Mesenteric fat pad (tissue), 1 donor: ENCODE measurements at places on chromosomes 12 and 14.

DNA sequence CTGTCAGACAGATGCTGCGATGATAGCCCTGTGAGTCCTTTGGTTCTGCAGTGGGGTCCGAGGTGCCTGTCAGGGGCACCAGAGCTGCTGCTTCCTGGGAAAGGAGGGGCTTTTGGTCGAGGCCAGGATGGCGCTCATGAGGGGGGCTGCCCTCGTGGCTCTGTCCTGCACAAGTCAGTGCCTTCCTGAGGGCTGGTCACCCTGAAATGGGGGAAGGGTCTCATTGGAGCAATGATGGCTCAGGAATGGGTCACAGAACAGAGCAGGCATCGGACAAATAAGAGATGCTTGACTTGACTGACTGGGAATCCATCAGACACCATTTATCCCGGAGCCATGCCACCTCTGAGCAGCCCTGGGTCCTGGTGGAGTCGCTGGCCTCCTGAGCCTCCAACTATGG is 121.9 kb downstream of the ADGRD1 start:
- DNase-seq: no peak

DNA sequence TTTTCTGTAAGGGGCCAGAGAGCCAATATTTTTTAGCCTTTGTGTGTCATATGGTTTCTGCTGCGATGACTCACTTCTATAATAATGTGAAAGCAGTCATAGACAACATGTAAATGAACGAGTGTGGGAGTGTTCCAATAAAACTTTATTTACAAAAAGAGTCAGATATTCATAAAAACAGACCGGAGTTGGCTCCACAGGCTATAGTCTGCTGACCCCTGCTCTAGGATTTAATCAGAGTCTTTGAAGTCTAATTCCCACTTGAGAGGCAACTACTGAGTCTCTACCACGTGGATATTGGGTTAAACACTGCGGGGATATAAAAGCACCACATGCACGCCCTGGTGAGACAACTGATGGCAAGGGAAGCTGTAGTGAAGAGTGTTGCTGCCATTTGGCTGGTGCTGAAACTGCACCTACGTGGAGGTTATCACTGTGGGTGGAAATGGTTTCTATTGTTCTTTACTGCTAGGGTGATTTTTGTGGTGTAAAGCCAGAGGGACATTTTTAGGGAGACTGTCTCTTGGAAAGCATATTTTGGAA is 3.6 kb upstream of the NINJ2 start:
- no peak for DNase-seq

- DNase-seq: no peak
Observed at GRCh38 chr14:67387195-67387594, 24.8 kb downstream of the PLEK2 start.

GRCh38 chr12:46103559-46104383 is 113.4 kb upstream of the SCAF11 start:
- DNase-seq: no peak

DNA sequence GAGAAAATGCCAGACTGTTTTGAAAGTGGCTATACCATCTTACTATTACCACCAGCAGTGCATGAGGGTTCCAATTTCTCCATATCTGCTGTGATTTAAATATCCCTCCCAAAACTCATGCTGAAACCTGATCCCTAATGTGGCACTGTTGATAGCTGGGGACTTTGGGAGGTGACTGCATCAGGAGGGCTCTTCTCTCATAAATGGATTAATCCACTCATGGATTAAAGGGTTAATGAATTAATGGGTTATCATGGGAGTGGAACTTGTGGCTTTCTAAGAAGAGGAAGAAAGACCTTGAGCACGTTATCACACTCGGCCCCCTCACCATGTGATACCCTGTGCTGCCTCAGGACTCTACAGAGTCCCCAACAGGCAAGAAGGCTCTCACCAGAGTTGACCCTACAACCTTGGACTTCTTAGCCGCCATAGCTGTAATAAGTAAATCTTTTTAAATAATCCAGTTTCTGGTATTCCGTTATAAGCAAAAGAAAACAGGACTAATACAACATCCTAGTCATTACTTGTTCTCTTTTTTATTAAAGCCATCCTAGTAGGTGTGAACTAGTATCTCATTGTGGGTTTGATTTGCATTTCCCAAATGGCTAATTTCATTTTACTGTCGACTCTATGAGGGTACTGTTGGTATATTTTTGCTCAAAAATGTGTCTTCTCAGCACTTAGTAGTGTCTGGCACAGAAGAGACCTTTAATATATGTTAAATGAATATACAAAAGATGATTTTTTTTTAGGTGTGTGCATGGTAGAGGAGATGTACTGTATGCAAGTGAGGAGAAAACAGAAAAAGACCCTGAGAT is 14.3 kb downstream of the PPP1R12A start:
- no peak for DNase-seq

DNA sequence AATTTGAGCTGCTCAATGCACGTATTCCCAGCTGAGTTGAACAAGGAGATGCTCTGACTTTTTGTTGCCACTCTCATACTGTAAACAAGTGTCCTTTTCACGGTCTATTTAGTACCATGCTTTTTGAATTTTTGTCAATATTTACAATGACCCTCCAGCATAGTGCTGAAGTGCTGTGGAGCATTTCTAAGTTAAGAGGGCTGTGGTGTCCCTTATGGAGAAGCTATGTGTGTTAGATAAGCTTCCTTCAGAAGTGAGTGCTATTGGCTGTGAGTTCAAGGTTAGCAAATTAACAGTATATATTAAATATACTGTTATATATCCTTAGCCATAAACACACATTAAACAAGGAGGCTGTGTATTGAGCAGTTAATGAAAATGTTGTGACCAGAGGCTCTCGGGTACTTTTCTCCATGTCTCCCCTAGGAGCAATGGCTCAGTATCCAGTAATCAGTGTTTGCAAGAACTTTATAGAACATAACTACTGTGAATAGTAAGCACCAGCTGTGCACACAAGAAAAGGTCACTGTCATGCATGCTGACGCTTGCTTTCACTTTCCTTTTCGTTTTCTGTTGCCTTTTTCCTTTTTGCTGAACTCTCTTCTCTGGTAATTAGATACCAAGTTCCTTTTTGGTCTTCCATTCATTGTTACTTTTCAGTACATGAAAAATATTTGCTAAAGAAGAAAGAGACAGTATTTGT is 187.2 kb upstream of the NEDD1 start:
- DNase-seq: no peak
